ENCODE measurements at places on chromosomes 3 and 15.

GRCh38 chr3:160980740-160981139 is 124.4 kb downstream of the B3GALNT1 start:
- DNase-seq, result no peak

- no peak for DNase-seq
Measured at GRCh38 chr3:82011336-82011735, 249.9 kb upstream of the GBE1 start.

GRCh38 chr15:68354923-68355322 is 77.0 kb downstream of the ITGA11 start:
- DNase-seq, result no peak

DNA sequence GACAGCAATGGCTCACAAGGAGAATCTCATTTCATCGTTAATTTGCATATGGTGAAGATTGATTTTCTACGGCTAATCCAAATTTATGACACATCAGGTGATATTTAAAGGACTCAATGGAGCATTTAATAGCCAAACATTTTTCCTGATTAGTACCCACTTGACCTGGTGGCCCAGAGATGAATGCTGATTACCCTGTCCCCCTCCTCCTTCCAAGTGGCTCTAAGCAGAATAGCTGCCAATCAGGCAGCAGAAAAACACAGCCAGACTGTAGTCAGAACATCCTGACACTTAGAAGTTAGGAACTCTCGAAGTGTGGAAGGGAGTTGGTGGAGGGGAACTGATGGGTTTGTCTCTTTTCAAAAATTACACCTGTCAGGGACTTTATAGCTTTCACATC is 302.5 kb downstream of the ZNF621 start:
- DNase-seq, result no peak

DNA sequence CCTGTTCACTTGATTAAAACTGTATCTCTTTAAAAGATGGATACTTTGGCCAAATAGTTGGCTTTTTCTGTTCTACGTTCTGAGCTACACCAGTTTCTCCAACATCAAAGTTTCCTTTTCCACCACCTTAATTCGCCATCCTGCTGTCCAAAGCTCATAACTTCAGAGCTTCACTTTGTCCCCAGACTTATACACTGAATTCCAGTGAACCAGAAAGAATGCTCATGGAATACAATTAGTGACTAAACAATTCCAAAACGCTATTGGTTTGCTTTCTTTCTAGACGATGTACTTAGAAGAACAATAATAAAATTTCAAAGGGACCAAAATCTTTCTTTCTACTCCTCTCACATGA is 23.2 kb downstream of the GPR15 start:
- DNase-seq, result no peak

GRCh38 chr15:69725957-69726356 is 273.3 kb downstream of the RPLP1 start:
- DNase-seq, result no peak

GRCh38 chr15:92809880-92810361 is 90.2 kb upstream of the CHD2 start:
- peak; percentile 51 for DNase-seq

- no peak for DNase-seq
Measured at GRCh38 chr3:22474706-22475445, 723.9 kb upstream of the ZNF385D start.

DNA sequence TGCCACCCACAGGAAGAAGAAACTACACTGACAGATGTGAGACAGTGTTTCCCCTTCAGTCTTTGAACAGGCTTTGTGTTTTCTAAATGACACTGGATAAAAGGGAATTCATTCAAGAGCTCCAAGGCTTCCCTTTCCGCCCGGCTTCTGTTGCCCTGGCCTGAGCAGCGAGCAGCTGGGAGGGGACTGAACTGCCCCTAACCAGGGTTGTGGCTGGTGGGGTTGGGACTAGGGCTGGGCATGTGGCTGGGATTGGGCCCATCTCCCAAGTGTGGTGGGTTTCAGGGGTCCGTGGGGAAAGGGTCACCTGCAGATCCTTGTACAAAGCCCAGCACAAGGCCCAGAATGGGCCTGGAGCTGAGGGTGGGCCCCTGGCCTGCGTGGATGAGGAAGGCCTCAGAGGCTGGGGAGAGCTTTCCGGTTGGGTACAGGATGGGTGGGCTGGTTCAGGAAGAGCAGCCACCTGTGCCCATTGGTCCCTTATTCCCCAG is 10.4 kb downstream of the VILL start:
- DNase-seq, result no peak

- no peak for DNase-seq
Measured at GRCh38 chr3:179971280-179971679, 65.5 kb downstream of the PEX5L start.

DNA sequence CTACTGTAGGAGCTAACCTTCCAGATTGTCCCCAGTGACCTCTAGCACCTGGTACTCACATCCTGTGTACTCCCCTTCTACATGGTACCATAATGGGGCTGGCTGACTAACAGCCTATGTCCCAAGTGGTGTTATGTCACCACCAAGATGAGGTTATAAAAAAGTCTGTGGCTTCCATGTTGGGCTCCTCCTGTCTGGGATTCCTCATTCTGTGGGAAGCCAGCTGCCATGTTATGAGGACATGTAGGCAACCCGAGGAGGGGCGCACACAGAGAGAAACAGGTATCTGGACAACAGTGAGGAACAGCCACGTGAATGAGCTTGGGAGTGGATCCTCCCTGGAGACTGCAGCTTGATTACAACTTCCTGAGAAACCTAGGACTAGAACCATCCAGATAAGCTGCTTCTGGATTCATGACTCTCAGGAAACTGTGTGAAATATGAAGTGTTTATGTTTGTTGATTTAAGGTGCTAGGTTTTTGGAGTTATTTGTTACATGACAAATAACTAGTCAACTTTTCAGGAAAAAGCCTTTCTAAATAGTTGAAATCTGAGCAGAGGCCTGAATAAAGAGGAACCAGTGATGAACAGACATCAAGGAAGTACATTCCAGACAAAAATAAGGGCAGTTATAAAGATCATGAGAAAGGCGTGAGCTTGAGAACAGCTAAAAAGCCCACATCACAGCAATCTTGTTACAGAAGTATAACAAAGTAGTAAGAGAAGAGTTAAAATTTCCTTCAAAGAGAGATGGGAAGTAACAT is 21.7 kb downstream of the GOLIM4 start:
- DNase-seq, result no peak

GRCh38 chr15:80152896-80153876 is at the start of gene FAH:
TSS of gene FAH (plus strand) at chr15:80152999. CDS start at chr15:80153055, 56 bp downstream.
- DNase-seq, result no peak

DNA sequence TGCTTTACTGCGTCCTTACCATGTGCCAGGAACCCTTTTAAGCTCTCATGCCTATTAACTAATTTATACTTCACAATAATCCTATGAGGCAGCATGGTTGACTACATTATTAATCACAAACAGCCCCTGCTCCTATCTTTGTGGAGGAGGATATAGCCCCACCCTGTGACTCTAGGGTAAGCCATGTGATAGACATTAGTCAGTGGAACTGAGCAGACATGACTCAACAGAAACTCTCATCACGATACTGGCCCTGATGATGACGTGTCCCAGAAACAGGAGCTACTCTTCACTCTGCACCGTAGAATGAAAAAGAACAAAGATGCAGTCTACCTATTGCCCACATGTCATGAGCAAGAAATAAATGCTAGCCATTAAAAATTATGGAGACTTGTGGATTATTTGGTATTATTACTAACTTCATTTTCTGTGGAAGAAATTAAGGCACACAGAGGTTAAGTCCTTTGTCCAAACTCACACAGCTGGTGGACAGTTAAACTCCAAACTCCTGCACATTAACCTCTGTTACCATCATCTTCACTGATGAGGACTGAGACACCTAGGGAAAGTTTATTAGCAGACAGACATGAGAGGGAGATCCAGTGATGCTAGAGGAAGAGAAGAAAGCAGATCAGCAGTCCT is 51.2 kb downstream of the CFAP20DC start:
- DNase-seq, result no peak

GRCh38 chr3:124451630-124452317 is 278.5 kb upstream of the UMPS start:
- DNase-seq, result no peak

GRCh38 chr3:189486556-189486955 is 144.6 kb upstream of the TP63 start:
- no peak for DNase-seq

GRCh38 chr3:81485444-81485865 is 276.0 kb downstream of the GBE1 start:
- DNase-seq, result no peak

DNA sequence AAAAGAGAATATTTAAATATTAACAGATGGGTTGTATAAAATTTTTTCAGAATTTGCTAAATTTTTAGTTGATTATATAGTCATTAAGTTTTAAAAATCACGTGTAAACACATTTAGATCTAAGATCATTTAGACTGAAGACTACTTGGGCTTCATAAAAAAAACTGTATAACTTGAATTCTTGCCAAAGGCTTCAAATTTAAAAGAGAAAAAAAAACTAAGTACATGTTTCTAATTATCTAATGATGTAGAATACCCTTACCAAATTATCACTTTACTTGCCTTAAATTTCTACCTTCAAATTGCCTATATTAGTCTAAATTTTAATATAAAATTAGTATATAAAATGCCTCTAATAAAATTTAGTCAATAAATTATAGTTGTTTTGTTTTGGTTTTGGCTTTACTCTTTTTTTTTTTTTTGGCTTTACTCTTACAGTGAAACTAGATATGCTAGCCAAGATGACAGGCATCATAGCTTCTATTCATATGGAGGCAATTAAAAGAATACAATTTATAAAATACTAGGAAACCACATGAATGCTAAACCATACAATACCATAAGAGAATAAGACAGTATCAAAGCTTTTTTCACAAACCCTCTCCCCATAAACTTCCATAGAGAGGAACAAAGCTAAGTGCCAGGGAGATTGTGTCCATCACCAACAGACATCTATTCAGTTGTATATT is 183.1 kb upstream of the KCNMB2 start:
- no peak for DNase-seq

GRCh38 chr3:132549890-132550578 is 47.0 kb upstream of the ACKR4 start:
- DNase-seq, result no peak

GRCh38 chr15:57758560-57758959 is 52.0 kb downstream of the POLR2M start:
- DNase-seq, result no peak

- DNase-seq, result no peak
Measured at GRCh38 chr3:48990636-48991469, 812 bp downstream of the P4HTM start.

GRCh38 chr15:70265466-70265978 is 167.8 kb upstream of the TLE3 start:
- DNase-seq, result peak; percentile 41

DNA sequence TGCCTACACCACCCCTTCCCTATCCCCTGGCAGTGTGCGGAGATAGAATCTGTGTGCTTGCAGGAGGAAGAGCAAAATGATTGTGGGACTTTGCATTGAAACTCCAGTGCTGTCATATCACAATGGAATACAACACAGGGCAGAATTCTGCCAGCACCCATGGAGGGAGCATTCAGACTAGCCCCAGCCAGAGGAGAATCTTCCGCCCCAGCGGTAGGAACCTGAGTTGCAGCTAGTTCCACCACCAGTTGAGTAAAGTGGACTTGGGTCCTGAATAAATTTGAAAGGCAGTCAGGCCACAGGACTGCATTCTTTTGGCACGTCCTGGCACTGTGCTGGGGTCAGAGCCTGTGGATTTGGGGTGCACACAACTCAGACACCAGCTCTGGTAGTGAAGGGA is 27.5 kb downstream of the NCBP2 start:
- DNase-seq, result no peak

DNA sequence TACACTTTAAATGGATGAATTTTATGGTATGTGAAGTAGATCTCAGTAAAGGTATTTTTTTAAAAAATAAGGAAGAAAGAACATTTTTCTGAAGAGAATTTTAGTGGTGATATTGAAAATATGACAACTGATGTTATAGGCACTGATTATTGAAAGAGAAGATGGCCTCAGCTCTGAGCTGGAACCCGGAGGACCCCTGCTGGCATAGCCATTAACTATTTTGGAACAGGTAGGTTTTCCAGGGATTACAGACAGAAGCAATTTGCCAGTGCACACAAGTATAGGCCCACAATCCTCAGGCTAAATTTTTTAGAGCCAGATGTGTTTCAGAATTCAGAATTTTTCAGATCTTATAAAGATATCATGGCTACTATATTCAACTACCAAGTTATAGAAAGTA is 315.9 kb upstream of the GPR149 start:
- DNase-seq, result no peak

- DNase-seq, result no peak
Measured at GRCh38 chr15:79089890-79090486, 592 bp downstream of the RASGRF1 start.

GRCh38 chr3:39668420-39668819 is 141.0 kb upstream of the MYRIP start:
- DNase-seq, result no peak

- no peak for DNase-seq
Measured at GRCh38 chr3:171991166-171991565, 48.2 kb upstream of the FNDC3B start.

- peak; percentile 61 for DNase-seq
Measured at GRCh38 chr3:52454250-52454937, 553 bp upstream of the TNNC1 start.

DNA sequence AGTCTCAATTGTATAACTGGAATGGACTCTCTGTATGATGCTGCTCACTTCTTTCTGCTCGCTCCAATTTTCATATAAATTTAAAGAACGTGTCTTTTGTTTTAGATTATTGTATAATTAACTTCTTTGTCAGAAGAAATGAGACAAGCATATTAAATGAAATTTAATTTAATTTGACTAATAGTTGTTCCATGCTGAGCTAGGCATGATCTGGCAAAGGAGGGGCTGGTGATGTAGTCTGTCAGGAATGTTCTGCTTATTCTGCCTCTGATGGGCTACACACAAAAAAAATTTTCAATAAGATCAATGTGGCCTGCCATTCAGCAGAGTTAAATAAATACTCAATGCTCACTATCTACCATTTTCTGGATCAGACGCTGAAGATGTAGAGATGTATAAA is 208.4 kb upstream of the CD96 start:
- no peak for DNase-seq

DNA sequence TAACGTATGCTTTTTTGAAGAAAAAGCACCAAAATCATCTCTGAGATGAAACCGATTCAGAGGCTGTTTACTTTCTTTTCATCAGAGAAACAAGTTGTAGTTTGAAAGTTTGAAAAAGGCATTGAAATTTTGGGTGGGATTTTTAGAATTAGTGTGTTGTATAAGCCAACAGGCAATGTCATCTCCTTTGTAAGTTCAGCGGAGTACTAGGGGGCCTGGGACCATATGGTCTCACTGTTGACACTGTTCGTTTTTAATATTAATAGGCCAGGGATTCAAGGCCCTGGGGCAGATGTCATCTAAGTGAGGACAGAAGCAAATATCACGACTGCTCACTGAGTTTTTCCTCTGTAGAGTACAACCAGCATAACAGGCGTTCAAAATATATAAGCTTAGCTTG is 256.2 kb upstream of the RARB start:
- DNase-seq, result no peak

DNA sequence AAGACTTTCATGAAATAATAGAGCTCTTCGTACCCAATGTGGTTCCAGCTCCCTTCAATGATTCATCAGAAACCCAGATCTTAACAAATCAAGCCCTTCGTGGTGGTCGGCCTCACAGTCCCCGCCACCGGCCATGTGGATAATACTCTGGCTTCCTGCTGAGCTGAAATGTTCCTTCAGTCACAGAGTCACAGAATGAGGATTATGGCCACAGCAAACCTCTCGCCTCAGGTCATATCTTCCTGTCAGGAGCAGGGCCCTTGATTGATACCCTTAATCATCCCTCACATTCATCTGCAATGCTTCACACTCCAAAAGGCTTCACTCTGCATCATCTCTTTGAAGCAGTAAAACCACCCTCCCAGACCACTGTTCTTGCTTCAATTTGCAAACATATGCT is 452.6 kb downstream of the OCA2 start:
- no peak for DNase-seq

- DNase-seq, result no peak
Measured at GRCh38 chr3:100027321-100027720, 87.0 kb downstream of the FILIP1L start.

Data from ovary (tissue), 10 donors.